T follicular helper cell (primary cell): ENCODE measurements at places on chromosomes 2 and 18.

- DNase-seq = no peak
These were observed 68.1 kb downstream of the MYOM1 start for GRCh38 chr18:3151399-3152264.

GRCh38 chr2:75870133-75870532 is 159.4 kb upstream of the GCFC2 start:
- no peak for DNase-seq

DNA sequence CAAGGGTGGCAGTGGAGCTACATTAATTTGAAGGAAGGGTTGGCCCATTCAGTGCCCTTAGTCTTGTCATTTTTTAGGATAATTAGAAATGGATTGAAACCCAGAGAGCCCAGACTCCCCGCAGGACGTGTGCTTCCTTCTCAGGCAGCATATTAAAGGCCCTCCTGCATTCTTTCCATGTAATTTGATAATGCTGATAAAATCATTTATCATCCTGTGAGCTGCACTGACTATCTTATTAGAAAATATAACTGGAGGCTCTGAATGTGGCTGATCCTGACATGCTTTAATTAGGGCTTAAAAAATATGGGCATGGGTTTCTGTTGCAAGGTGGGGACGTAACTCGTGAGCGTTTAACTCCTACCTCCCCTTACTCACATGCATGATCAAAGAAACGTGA is 148.1 kb downstream of the ACKR3 start:
- DNase-seq = no peak

- DNase-seq = no peak
These were observed 45.0 kb downstream of the METTL4 start for GRCh38 chr18:2526329-2526728.

- no peak for DNase-seq
These were observed 161.8 kb downstream of the DYSF start for GRCh38 chr2:71614976-71615766.

- DNase-seq = no peak
These were observed 43.2 kb upstream of the ORC2 start for GRCh38 chr2:201006704-201007103.

DNA sequence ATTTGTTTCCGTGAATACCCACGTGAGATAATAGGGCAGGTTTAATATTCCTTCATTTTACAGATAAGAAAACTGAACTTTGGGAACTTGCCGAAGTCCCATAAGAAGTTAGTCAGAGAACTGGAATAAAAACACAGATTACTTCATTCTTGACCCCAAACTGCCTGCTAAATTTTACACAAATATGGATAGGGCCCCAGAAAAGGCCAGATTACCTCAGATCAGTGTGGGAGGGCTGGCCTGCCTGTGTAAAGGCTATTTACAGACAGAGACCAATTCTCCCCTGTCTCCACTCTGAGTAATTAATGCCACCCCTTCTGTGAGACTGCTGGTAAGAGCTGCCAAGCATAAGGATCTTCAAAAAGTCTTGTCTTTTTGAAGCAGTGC is 139.2 kb downstream of the MGAT5 start:
- DNase-seq = no peak
